ENCODE measurements at places on chromosomes 12 and 14.

- no peak for DNase-seq
Measured at GRCh38 chr14:104545942-104546501, 33.5 kb upstream of the C14orf180 start.

- no peak for DNase-seq
Measured at GRCh38 chr12:85516667-85517325, 236.8 kb downstream of the ALX1 start.

DNA sequence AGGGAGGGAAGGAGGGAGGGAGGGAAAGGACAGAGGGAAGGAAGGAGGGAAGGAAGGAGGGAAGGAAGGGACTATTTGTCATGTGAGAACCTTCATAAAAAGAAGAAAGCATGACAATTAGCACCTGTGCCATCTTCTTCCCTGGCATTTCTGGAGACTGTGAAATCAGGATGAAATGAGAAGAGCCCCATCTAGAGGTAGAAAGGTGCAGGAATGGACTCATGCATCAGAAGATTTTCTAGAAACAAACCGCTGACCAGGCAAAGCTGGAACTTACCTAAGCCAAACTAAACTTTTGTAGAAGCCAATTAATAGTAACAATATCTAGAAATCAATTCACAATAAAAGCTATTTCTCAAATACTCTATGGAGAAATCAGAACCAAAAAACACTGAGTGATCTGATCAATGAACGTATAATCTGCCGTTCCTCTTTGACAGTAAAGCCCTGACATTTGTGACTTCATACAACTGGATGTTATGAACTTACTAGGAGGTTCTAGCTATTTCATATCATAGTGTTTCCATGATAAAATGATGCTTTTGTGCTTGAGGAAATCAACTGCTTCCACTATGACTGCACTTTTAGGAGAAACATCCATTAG, 24.4 kb upstream of the CRACR2A start:
- DNase-seq, result no peak

GRCh38 chr12:127079636-127080035, 1187.3 kb upstream of the TMEM132C start:
- DNase-seq, result no peak

GRCh38 chr14:93713726-93714405, 74.4 kb downstream of the PRIMA1 start:
- DNase-seq, result no peak
